Activated naive CD4-positive, alpha-beta T cell treated with anti-CD3 and anti-CD28 coated beads for 36 hours (primary cell): ENCODE measurements at places on chromosomes 7 and 10. TPM values are rescaled to one million over a fixed set of nuclear protein-coding genes. Genes with fewer than 3 reads are reported as not detected.

GRCh38 chr7:96102096-96102811 is 219.6 kb downstream of the SLC25A13 start:
- no peak for DNase-seq
- H3K27me3 ChIP-seq, result peaks cover 11% of the 10 kb centered on the region
- H3K4me1 ChIP-seq, result no peaks in the 10 kb centered on the region
- H3K4me3 ChIP-seq, result no peak overlapping the region
- H3K27ac ChIP-seq, result no peak overlapping the region
- no peaks in the 10 kb centered on the region for H3K36me3 ChIP-seq

DNA sequence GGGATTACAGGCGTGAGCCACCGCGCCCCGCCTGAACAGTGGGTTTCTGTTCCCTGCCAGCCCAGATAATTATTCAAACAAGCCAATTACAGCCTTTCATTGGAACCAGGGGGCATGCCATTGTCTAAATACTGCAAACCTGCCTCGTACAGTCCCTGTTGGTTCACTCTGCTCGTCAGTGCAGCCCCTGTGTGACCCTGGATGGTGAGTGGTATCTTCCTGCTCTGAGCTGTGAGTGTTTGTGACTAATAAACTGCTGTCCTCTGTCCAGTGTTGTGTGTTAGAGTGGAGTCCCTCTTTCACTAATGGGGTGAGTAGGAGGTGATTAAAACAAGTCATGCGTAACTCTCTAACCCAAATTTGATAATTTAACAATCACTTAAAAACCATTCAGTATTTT is 176.5 kb upstream of the FAM3C start:
- DNase-seq, result no peak
- no peak overlapping the region for H3K4me3 ChIP-seq
- no peaks in the 10 kb centered on the region for H3K4me1 ChIP-seq
- H3K27ac ChIP-seq, result no peak overlapping the region
- peaks cover 18% of the 10 kb centered on the region for H3K27me3 ChIP-seq

DNA sequence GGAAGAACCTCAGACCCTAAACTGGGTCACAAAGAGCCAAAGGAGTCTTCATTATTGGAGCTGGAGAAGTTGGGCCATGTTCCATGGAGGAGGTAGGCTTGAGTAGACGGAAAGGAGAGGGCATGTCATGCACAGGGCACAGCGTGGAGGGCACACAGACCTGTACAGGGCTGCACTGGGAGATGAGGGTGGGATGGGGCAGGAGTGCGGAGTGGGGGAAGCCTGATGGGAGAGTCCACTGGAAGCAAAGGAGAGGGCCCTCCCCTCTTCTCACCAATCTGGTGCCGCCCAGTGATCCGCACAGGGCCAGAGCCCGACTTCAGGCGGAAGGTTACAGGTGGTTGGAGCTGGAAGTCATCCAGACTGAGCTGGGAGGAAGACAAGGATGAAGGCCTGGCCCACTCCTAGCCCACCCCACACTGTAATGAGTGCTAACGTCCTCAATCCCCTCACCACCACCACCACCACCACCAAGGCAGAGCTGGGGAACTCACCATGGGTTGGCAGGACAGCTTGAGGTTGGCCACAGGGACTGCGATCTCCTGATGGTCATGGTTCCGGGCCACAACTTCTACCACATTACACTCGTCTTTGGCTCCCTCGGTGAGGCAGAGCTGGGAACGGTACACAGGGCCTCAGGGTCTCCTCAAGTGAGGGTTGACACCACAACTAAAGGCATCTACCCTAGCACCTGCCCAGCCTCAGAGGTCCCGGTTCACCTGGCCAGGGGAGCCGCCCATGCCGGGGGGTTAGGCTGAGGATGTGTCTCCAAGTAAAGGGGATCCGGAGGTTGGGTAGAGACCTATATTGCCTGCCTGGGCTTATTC is 1.0 kb downstream of the NPM3 start:
- DNase-seq, result no peak
- H3K27ac ChIP-seq, result peak overlapping the region; percentile 58
- peaks cover 55% of the 10 kb centered on the region for H3K4me1 ChIP-seq
- H3K4me3 ChIP-seq, result peak overlapping the region; percentile 100
- peaks cover 17% of the 10 kb centered on the region for H3K27me3 ChIP-seq
- peaks cover 41% of the 10 kb centered on the region for H3K36me3 ChIP-seq

The ANKRD30A gene
- not detected for total RNA-seq

DNA sequence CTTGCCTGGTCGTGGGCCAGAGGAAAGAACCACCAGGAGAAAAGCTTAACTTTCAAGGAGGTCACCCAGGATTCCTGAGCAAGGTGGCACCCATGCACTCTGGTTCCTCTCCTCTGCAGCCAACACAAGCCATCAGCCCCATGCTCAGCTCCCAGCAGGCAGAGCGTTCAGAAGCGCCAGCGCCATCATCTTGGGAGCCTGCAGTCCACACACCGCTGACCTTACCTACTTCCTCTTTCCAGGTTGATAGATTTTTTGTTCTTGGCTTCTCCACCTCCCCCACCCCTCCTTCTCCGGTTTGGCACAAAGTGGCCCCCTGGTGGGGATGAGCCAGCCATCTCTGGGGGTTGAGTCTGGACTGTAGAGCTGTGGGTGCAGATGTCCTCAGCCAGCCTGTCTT is 1.7 kb upstream of the WDR86 start:
- H3K27me3 ChIP-seq, result peaks cover 41% of the 10 kb centered on the region
- H3K27ac ChIP-seq, result no peak overlapping the region
- peaks cover 47% of the 10 kb centered on the region for H3K4me1 ChIP-seq
- no peak for DNase-seq
- H3K4me3 ChIP-seq, result no peak overlapping the region
- no peaks in the 10 kb centered on the region for H3K36me3 ChIP-seq
